Iris pigment epithelial cell (primary cell): ENCODE measurements at places on chromosomes 2 and 18.

DNA sequence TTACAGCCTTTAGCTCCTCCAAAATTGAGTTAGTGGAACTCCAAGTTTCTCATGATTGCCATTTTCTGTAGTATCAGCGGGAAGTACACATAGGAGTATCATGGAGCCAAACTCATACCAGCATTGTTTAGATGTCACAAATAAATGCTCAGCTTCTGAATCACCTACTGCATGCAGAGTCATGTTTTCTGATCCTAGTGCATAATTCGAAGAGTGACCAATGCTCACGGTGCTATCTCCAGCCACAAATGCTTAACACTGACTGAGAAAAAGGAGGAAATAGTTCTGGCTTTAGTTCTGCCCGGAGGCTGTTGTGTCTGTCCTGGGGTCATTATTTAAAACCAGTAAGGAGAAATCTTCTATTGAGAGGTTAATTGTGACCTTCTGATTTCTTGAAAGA, 45.4 kb upstream of the LRATD1 start:
- peak; percentile 57 for DNase-seq

GRCh38 chr2:150168595-150169236, 318.8 kb downstream of the RND3 start:
- peak; percentile 82 for DNase-seq

DNA sequence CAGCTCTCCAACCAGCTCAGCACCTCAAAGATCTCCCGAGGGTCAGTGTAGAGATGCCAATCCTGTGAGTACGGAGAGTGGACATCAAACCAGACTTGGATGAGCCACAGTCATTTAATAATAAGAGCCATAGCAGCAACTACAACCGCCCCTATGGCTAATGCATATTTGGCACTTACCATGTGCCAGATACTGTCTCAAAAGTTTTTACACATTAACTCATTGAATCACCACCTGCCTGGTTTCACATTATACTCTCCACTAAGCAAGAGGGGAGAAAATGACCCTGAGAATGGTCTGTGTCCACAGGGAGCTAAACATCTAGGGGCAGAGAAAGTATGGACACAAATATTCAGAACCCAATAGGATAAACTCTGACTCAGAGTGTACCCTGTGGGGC, 2.6 kb downstream of the CNPPD1 start:
- no peak for DNase-seq

GRCh38 chr18:69691008-69691760, 256.5 kb downstream of the CD226 start:
- no peak for DNase-seq

GRCh38 chr18:24436939-24437338, 10.5 kb downstream of the IMPACT start:
- DNase-seq = no peak

- peak; percentile 37 for DNase-seq
Observed at GRCh38 chr2:23513872-23514793, 129.2 kb downstream of the KLHL29 start.

DNA sequence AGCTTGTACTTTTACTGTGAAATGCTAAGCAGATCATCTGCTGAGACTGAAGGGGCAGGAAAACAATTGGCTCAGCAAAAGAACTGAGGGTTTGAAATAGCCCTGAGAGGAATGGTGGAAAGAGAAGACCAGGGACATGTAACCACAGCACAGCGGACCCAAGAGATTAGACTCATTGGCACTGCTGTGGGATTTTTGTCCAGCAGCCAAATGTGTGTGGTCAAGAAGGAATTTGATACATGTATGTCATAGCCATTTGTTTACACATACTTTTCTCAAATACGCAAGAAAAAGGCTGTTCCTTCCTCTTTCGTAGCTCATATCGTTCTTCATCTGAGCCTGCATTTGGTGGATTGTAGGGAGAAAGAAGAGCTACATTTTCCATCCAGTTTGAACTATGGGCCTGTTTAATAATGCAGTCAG, 73.8 kb downstream of the TRABD2A start:
- DNase-seq = peak; percentile 99

- no peak for DNase-seq
Observed at GRCh38 chr18:34991152-34991551, 50.1 kb upstream of the MAPRE2 start.

- no peak for DNase-seq
Observed at GRCh38 chr2:62505109-62505749, 766 bp downstream of the TMEM17 start.

GRCh38 chr2:68287580-68288441, 31.9 kb downstream of the CNRIP1 start:
- DNase-seq = peak; percentile 82

DNA sequence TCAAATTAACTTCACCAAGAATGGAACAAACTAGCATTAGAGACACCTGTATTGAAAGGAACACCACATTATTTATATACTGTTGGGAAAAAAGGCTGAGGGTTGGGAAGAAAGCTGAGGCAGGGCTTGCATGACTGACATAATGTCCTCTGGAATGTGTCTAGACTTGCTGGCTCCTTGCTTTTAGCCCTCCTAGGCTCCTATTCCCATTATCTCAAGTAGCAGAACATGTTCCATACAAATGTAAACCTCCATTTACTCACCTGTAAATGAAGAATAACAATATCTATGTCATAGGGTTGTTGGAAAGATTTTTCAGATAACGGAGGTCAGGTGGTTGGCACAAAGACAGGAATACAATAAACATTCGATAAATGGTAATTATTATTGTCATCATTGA, 976 bp upstream of the ACADL start:
- DNase-seq = no peak

- DNase-seq = no peak
Observed at GRCh38 chr2:22478329-22478728, 906.6 kb upstream of the KLHL29 start.

DNA sequence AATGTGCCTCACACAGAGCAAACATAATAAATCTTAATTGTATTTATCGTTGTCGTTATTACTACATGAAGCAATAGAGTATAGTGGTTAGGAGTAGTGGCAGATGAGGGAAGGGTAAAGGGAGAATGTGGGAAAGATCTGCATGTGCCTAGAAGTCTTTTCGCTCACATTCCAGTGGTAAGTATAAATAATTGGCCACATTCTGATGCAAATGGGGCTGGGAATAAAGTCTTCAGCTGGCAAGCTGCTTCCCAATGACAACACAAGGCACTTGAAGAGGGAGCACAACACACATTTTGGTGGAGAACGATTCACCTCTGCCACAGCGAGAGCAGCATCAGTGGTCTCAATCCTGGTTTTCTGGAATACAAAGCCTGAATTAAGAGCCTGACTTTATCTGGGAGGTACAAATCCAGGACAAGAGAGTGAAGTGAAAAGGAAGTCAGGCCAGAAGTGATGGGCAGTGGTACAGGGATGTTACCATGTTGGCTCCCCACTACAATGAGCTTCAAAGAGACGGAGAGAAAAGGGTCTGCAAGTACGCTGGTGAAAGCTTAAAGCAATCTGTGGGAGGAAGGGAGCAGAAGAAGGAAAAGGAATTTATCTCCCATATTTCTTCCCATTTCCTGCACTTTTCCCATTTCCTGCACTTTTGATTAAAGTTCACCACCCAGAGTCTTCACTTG, 112.3 kb downstream of the ARHGAP15 start:
- DNase-seq = no peak

DNA sequence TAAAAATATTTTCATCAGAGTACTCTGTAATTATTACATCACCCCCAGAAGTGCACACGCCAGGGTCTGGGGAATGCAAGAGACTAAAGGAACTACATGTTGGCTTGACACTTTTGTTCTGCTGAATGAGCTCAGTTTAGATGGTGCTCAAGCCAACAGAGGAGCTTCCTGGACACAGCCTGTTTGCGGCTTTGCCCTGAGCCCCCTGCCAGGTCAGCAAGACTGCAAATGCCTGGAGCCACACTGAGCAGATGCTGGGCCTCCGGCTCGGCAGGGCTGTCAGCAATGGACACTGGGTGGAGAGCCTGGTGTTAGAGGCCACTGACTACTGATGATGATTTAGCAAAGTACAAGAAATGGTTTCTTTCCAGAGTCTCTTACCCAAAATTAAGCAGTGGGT, 31.9 kb downstream of the PTPN18 start:
- DNase-seq = no peak

- no peak for DNase-seq
Observed at GRCh38 chr18:35584735-35585134, 3.2 kb downstream of the GALNT1 start.

GRCh38 chr2:85199698-85200097, 66.5 kb downstream of the TCF7L1 start:
- DNase-seq = peak; percentile 49

GRCh38 chr2:15299904-15300520, 261.1 kb downstream of the NBAS start:
- no peak for DNase-seq

- DNase-seq = no peak
Observed at GRCh38 chr2:239818531-239819011, 206.6 kb downstream of the NDUFA10 start.

DNA sequence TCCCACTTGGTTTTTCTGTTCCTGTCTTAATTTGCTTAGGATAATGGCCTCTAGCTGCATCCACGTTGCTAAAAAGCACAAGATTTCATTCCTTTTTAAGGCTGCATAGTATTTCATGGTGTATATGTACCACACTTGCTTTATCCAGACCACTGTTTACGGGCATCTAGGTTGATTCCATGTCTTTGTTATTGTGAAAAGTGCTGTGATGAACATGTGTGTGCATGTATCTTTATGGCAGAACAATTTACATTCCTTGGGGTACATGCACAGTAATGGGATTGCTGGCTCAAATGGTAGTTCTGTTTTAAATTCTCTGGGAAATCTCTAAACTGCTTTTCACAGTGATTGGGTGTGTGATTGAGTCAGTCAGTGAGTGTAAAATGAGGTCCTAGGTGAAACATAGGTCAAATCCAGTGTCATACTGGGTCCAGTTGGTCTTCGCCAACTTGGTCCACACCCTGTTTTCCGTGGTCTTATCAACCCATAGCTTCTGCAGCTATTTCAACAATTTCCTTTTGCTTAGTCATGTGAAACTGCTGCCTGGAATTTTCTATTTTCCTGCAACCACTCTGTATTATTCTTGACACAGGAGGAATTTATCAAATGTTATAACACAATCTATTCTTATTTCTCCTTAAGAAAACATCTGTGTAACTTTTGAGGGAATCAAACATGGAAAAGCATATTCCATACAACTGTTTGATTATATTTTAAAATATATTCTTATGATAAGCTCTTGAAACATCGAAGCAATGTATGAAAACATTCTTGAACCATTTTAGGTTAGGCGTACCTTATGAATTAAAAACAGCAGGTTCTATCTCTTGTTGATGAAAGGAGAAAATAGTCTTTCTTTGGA, 82.9 kb downstream of the ADCYAP1 start:
- peak; percentile 73 for DNase-seq

- no peak for DNase-seq
Observed at GRCh38 chr18:55252901-55253300, 293.6 kb upstream of the CCDC68 start.

- no peak for DNase-seq
Observed at GRCh38 chr2:43008388-43008787, 216.0 kb upstream of the HAAO start.

DNA sequence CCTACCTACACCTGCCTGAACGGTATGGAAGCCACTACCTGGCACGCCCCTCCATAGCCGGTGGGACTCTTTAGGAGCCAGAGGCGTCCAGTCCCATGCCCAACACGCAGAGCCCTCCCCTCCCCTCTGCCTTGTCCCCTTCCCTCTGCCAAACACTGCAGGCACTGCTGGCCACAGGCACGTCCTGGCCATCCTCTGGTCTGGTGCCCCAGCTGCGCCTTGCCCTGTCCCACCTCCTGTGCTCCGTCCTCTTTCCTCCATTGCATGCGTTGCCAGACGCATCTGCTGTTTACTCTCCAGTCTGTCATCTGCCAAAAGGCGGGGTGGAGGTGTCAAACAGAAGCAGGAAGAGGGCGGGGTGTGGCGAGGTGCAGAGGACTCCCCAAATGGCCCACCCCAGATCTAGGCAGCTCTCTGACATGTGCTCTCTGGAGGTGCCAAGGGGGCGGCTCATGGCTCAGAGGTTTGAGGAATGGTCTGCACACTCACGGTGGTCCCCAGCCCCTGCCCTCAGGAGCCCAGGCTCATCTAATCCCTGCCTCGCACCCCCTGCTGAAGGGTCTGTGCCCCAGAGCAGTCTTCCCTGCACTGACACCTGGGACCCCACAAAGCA, 45.1 kb downstream of the HS6ST1 start:
- no peak for DNase-seq

- peak; percentile 5 for DNase-seq
Observed at GRCh38 chr2:124755386-124755785, 730.3 kb downstream of the CNTNAP5 start.

- DNase-seq = no peak
Observed at GRCh38 chr18:48342581-48342980, 66.6 kb downstream of the ZBTB7C start.

DNA sequence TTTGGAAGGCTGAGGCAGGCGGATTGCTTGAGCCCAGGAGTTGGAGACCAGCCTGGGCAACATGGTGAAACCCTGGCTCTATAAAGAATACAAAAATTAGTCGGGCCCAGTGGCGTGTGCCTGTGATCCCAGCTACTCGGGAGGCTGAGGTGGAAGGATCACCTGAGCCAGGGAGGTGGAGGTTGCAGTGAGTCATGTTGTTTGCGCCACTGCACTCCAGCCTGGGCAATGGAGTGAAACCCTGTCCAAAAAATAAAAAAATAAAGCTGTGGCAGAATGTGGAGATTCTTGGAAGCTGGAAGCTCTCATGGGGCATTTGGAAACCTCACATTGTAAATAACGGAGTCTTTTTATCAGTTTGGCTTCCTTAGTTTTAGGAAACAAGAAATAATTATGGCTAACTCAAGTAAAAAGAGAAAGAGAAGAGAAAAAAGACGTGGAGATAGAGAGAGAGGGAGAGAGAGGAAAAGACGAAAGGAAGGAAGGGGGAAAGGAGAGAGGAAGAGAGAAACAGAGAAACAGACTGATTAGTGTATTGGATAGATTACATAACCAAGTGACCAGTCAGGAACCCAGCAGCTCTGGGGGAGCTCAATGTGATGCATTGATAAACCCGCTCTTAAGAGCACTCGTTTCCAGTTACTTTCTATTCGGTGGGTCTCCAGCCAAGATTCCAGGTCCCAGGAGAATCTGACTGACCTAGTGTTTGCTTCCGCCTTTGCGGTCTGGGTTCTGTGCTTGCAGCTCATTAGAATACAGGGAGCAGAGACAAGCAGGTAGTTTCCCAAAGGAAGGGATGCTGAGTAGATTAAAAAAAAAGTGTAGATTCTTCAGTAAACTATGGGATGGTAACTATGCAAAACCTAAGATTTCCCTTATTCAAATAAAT, 1.1 kb upstream of the SPAST start:
- peak; percentile 28 for DNase-seq

GRCh38 chr2:240498171-240498957, 59.4 kb downstream of the ANKMY1 start:
- DNase-seq = no peak

DNA sequence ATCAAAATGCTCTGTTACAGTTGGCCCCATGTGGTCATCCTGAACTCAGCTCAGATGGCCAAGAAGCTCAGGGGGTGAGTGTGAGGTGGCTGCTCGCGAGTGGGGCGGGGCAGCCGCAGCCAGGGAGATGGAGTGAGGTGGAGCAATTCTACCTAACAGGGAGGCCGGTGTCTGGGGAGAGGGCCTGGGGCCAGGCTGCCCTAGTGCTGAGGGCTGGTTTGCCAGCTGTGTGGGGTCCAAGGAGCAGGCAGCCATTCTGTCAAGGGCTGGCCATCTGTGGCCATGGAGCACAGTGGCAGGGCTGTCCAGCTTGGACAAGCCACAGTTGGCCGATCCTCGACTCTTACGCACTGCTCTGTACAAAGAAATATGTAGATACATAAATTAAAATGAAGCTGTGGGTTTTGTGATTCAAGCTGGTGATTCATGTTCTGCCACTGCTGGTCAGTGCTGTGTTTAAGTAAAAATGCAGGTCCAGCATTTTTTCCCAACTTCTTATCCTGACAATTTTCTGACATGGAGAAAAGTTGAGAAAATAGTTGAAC, 82.1 kb downstream of the HS6ST1 start:
- DNase-seq = peak; percentile 88
